ENCODE measurements at places on chromosomes 16 and 17.
A peak's percentile ranks its signal among the peaks of the same experiment; 100 is the strongest.

- DNase-seq = no peak
These were observed 46.5 kb downstream of the AIPL1 start for GRCh38 chr17:6388416-6388815.

GRCh38 chr16:10339777-10340732 lies 45.8 kb upstream of the ATF7IP2 start:
- peak; percentile 29 for DNase-seq

- no peak for DNase-seq
These were observed 77.9 kb downstream of the SNX29 start for GRCh38 chr16:12054396-12054795.

- DNase-seq = no peak
These were observed 83.7 kb downstream of the CPPED1 start for GRCh38 chr16:12719972-12720371.

DNA sequence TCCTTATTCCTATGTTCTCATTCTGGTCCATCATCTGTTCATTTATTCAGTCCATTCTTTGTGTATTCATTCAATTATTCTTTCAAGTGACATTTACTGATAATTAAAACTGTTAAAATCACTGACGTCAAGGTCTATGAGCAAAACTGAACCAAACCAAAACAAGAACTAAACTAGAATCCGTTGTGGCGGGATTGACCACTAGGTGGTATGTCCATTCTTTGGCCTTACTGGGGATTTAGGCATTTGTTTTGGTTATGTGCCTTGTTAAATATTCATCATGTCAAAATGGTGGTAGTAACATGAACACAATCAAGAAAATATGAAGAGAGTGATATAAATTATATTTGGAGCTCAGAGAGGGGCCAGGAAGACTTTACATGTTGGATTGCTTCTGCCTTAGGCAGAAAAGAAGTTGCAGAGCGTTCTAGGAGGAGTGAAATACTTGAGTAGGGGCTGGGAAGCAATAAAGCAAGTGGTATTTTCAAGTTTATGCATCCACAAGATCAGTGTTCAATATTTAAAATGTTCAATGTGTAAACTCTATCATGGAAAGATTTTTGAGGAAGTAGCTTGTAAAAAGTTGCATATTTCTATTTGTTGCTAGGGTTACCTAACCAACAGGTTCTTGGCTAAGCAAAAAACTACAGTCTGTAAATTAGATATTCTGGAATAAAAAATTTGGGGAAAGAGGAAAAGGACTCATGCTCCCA lies 129.0 kb downstream of the CDH13 start:
- DNase-seq = no peak

DNA sequence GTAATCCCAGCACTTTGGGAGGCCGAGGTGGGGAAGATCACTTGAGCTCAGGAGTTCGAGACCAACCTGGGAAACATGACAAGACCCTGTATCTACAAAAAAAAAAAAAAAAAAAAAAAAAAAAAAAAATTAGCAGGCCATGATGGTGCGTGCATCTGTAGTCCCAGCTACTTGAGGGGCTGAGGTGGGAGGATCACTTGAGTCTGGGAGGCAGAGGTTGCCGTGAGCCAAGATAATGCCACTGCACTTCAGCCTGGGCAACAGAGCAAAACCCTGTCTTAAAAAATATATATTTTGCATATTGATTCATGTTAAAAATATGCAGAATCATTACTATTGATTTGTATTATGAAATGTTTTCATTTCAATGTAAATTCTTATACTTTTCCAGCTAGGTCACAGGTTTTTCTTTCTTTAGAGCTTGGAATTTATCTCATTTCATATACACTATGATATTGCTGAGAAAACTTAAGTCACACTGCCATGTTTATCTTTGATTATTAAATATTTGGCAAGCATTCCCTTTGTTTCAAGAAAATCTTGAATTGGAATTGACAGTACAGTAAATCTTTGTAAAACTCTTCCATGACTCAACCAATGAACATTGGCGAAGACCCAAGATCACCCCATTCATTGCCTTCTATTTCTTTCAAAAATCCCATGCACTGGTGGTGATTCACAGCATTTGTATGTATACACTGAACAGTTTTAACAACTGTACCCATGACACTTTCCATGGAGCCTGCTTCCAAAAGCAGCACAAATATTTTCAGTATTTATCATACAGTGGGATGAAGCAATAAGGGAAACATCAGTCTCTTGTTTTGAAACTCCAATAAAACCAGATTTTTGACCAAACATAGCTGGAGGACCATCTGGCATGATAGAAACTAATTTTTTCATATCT lies 83.5 kb upstream of the TNRC6A start:
- peak; percentile 7 for DNase-seq

GRCh38 chr16:77090062-77090461 lies 100.9 kb upstream of the MON1B start:
- no peak for DNase-seq

DNA sequence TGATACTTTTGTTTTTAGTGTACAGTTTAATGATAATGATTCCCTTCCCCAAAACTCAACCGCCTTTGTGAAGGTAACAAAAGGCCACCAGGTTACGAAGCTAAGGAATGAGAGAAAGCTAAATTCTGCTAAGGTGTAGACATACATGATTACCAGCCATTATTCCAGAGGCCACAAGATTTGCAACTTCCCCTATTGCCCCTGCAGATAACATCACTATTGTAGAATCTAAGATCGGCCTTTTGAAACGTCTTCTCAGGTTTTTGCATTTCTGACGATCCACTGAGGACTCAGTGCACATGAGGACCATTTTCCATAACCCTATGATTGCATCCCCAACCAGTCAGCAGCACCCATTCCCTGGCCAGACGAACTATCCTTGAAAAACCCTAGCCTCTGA lies 33.9 kb upstream of the SNN start:
- no peak for DNase-seq

DNA sequence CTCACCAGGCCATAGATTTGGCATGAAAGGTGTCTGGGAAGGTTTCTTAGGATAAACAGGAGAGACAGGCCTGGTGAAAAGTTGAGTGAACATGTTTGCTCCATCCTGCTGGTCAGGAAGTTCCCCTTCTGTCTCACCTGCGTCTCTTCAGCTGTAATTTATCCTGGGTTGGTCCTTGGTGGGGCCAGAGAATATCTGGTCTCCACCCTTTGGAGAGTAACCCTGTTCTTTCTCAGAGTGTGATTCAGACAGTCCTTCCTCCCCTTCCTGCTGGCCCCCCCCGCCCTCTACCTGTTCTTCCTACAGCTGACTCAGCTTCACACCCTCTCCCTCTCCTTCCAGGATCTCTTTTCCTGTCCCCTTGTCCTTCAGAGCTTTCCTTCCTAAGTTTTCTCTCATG lies 17.1 kb downstream of the MINK1 start:
- DNase-seq = no peak

DNA sequence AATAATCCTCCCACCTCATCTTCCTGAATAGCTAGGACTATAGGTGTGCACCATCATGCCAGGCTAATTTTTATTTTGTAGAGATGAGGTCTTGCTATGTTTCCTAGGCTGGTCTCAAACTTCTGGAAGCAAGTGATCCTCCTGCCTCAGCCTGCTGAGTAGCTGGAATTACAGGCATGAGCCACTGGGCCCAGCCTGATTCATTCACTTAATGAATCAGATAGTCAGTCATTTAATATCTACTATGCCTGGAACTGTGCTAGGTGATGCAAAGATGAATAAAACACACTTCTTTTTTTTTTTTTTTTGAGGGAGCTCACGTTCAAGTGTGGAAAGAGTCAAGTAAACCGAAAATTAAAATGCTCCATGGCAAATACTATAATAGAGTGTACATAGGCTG lies 39.4 kb downstream of the EFCAB13 start:
- no peak for DNase-seq

DNA sequence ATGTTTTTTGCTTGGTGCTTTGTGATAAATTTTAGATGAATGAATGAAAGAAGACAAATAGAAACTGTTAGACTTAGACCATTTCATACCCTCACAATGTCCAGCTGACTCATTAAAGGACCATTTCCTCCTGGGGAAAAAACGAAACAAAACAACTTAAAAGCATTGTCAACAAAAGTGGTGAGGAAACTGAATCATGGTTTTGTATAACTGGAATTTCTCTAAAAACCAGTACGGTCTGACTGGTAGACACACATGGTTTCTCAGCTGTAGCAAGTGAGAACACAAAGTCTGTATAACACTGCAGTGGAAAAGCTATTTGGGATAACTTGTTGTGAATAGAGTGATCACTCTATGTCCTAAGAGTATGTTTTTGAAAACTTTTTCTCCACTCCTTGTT lies 5.3 kb upstream of the DDX52 start:
- DNase-seq = peak; percentile 85

DNA sequence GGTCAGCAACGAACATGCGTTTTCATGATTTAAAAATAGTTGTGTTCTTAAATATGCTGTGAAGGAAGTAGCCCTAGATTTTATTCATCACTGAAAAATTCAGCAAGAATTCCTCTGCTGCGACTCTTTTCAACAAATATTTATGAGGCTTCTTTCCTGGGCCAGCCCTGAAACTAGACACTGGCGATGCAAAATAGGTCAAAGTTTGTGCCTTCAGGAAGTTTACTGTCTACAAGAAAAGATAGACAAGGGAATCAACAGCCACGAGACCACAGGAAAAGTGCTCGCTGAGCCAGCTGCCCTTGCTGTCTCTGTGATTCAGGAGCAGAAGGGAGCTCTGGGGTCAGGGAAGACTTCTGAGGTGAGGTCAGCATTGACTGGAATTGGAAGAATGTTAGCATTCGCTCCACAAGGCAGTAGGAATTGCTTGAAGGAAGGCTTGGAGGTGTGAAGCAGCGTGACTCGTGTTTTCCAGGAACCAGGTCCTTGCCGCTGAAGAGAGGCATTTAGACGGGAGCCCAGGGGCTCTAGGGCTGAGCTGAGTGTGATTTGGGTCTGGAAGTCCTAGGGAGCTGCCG lies 1.9 kb upstream of the RPL26 start:
- DNase-seq = no peak

GRCh38 chr16:81646561-81646960 lies 132.5 kb upstream of the PLCG2 start:
- no peak for DNase-seq
